ENCODE measurements at places on chromosomes 4 and X.
A peak's percentile ranks its signal among the peaks of the same experiment; 100 is the strongest.

DNA sequence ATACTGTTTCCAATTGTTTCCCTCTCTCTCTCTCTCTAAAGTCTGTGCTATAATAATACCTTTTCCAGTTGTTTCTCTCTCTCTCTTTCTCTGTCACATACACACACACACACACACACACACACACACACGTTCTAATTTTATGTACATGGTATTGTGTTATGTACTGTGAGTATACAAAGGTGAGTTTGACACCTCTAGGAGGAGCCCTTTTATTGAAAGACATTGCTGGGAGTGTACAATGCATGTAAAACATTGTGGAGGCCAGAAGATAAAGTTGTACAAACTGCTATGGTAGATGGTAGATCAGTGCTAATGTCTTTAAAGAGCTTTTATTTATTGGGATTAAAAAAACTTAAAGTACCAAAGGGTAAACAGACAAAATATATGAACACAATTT is 53.6 kb downstream of the BLTP1 start:
- no peak for DNase-seq

DNA sequence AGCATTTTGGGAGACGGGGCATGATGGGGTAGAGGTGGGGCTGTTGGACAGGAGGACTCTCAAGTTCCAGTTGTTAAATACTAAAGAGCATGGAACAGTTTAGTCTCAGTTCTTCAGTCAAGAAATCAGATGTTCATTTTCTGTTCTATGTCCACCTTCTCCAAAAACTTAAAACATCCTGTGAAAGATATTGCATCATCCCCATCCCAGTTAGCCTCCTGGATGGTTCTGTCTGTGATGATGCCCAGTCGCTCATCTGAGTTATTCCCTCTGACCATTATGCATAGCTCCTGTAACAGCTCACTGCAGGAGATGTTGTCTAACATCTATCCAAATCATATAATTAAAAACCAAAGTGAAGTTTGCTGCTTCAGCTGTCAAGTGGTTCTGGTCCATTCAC is 32.1 kb upstream of the SCML1 start:
- no peak for DNase-seq

DNA sequence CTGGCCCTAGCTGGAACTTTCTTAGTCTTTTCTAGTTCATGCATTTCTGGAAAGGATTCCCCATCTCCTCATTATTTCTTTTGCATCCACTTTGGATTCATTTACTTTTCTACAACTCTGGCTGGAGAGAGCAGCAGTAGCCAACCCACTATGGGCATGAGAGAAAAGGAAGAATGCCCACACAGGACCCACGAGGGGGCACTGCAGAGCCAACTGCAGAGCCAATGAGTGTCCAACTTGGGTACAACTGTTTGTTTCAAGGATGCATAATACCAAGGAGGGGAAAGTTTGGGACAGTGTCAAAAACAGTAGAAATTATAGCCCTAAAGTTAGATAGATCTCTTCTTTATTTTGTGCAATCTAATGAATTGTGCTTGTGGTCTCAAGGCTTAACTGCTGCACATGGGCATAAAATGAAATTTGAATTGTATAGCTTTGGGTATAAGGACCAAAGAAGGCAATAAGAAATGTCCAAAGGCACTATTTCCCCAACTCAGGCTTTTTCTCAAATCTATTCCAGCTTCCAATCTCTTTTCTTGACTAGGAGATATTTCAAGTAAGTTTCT is 230.6 kb downstream of the NSUN7 start:
- DNase-seq: no peak

GRCh38 chrX:103774070-103774642 is 2.5 kb upstream of the PLP1 start:
- peak; percentile 39 for DNase-seq
